ENCODE measurements at places on chromosomes 3 and 15.

DNA sequence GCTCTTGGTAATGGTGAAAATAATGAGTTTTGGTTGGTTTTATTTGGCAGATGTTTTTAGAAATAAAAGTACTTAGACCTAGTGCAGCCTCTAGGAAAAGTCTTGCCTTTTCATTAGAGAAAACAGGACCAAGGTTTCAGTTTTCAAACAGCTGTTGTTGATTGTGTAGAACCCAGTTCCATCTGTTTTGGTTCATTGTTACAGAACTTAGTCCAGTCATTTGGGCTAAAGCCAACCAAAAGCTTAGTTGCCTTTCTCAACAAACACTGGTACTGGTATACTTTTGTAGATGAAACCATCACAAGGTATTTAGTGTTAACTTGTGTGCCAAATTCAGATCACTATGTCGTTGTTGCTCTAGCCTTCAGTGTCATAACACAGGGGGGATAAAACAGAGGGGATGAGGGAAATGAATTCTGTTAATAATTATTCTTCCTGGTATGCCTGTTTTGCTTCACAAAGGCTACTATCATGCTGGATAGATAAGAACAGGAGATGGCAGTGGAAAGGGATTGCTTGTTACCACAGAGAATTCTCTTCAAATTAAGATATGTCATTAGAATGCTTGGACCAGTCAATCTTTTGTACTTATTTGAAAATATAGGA, 12.6 kb upstream of the APH1B start:
- DNase-seq, result no peak

DNA sequence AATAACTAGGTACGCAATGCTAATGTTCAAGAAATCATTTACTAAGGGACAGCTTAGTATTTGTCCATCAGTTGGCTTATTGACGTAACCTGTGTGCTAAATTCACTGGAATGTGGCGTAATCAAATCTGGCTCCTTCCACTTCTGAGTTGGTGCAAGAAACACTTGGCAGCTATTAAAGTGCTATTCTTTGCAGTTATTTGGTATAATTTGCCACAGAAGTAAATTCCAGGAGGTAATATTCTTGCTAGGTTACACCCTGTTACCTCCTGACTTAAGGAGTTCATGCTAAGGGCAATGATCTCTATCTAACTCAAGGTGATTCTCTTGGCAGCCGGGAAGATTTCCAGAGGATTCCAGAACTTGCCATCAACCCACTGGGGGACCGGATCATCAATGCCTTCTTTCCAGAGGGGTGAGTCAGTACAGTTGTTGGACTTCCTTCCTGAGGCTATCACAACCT, 25.5 kb downstream of the CHP1 start:
- no peak for DNase-seq

DNA sequence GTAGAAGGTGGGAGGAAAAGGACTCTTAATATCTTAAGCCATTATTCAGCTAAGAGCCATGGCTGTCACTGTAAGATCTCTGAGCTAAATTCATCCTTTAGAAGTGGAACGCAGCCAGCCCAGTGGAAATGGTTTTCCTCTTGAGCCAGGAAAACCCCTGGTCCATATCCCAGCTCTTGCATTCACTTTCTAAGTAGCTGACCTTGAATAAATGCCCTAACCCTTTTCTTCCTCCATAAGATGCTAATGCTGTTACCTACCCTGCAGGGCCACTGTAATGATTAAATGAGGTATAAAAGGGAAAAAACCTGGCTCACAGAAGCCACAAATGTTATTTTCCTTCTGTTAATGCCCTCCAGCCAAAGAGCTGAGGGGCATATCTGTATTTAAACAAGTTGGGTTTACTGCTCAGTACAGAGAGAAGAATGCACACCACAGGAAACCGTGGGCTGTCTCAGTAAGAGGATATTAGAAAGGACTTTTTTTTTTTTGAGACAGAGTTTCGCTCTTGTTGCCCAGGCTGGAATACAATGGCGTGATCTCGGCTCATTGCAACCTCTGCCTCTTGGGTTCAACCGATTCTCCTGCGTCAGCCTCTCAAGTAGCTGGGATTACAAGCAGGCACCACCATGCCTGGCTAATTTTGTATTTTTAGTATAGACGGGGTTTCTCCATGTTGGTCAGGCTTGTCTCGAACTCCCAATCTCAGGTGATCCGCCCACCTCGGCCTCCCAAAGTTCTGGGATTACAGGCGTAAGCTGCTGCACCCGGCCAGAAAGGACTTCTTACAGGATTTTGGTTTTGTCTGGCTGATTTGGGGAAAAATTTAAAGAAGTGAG, 6.8 kb downstream of the UBL7 start:
- no peak for DNase-seq

GRCh38 chr3:170257145-170257544, 34.9 kb downstream of the PRKCI start:
- DNase-seq, result peak; percentile 57

DNA sequence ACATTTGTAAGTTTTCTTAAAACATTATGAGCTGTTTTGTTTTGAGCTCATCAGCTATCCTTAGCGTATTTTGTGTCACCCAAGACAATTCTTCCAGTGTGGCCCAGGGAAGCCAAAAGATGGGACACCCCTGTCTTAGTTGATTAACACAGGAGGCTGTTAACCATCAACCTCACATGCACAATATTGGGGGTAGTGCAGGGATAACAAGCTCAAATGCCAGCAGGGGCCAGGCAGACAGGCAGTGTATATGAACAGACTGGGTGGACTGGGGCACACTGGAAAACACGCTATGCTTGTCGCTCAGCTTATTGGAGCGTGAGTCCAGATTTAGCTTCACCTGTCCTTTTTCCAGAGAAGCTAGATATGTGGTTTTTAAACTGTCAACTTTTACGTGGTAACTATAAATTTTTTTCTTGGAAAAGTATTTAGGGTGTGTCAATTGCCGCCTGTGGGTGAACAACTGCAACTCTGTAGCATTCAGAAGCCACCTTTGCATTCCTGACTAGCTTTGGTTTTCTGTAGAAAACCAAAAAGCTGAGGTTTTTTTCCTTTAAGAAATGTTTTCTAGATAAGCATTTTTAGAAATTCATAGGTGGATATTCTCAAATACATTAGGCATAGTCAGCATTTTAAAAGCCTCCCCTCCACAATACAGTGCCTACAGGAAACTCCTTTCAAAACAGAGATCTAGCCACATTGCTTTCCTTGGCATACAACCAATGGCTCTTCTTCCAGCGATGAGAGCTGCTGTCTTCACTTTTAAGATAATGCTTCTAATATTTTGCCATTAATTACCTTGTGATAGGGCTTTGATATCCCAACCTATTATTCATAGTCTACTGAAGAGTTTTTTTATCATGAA, 14.6 kb downstream of the PSMD6 start:
- DNase-seq, result no peak

GRCh38 chr3:52405601-52406110, 39.2 kb downstream of the SEMA3G start:
- DNase-seq, result no peak

DNA sequence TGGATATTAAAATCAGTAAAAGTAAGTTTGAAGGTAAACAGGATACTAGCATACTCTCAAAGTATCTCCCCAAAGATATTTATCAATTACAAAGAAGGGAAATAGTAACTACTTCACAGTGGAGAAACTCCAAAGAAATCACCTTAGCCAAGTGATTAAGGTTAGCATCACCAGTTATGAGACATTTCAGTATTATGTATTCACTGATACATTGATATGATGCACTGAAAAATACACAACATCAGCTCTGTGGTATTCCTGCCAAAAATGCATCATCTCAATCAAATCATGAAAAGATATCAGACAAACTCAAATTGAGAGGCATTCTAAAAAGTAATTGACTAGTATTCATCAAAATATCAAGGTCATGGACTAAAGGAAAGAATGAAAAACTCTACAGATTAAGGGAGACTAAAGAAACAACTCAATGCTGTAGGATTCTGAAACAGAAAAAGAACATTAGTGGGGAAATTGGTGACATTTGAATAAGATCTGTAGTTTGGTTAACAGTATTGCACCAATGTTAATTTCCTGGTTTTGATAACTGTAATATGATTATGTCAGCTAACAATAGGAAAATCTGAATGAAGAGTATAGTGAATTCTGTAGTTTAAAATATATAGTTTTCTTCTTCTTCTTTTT, 215.4 kb downstream of the UACA start:
- no peak for DNase-seq

GRCh38 chr15:27017168-27017809, 46.3 kb downstream of the GABRG3 start:
- DNase-seq, result peak; percentile 38

DNA sequence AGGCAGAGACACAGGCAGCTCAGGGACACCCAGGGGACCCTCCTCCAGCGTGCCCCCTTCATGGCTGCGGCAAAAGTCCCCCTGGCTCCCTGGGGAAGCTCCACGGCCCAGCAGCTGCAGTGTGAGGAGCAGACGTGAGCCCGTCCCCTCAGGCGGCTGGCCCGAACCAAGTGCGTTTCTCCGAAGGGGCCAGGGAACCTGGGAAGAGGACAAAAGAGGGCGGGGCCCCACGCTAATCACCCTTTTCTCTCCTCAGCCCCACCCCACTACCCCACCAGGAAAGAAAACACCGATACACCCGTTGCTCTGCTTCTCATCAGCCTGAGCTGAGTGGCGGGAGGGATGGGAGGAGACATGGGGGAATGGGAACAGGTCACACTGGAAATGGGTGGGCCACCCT, at the start of gene MUC4:
Gene MUC4, minus strand, starts transcription at position 174 of the 400 bp plus-strand sequence. Its CDS starts 112 bp downstream, at position 62.
- no peak for DNase-seq

GRCh38 chr15:63483521-63484371, 20.6 kb upstream of the USP3 start:
- DNase-seq, result no peak

DNA sequence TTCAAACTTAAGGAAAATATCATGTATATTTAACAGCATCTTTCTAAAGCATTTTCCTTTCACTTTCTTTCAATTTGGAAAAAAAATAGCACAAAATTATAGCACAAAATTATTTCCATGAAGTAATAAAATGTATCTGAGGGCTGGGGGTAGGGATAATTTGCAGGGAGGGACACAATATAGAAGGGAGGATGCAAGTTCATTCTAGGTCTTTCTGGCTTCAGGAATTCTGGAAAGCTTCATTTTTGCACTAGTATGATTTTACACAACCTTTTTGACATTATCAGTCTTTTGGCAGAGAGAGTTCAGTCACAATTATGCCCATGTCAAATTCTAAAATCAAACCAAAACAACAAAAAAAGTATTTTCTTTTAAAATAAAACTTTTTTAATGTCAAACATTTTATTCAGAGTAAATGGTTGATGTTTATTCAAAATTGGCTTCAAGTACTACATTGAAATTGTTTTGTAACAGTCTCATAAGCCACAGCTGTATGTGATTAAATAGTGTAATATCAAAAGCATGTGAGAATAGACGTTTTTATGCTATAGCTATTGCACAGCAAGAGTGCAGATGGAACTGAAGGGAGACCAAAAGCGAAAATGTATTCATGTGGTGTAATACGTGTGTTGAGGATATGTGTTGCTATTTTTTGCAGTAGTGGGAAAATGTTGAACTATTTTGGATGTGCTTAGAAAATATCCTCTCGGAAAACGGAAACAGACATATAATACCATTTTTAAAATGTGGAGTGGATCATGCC, 5.8 kb downstream of the RBMS3 start:
- DNase-seq, result no peak

DNA sequence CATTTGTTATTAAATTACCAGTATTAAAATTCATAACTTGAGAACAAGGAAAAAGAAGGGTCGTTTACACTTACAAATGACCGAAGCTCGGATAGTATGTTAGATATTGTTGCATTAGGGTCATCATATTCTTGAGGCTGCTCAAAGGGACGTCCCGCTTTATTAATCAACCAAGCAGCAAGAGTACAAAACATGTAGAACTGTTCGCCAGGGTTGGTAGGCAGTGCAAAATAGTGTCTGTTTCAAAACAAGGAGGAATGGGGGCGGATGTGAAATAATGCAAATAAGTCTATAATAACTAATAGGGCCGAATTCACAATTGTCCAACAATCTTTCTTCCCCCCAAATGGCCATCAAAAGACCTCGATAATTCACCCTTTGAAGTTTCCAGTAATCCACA, 2.9 kb downstream of the IFT57 start:
- no peak for DNase-seq

DNA sequence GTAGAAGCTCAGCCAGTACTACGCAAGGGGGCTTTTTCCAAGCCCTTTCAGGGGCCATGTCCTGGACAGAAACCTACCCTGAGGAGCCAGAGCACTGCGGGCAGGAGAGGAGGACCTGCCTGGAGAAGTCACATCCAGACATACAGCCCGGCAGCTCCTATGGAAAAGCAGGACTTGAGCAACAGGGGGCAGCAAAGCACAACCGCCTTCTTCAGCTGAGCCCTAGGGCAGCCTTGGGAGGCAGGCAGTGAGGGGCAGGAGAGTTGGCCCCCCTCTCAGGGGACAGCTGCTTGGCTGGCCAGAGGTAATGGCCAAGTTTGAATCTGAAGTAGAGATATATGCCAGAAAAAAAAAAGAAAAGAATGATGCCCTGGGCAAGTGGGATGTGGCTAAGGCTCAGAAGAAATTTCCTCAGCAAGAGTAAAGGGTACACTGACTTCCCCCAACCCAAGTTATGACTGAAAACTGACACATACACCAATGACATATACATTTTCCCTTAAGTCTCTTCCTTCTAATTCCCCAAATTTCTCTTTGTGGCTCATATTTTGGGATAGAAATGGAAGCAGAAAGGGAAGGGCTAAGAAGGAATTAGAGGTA, 56.9 kb downstream of the CYP19A1 start:
- peak; percentile 14 for DNase-seq

DNA sequence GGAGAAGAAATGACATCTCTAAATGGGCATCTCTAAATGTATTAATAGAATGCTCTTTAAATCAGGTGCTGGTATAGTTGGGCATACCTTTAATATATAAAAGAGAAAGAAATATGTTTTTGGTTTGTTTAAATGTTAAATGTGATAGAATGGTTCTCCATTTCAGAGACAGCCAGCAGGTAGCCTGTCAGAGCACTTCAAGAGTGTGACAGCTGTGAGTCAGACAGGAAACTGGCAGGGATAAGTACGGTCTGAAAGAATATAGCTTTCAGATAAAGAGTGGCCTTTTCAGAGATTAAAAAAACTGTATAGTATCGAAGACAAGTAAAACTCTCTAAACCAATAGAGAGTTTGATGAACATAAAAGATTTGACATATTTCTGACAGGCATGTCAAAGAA, 654.1 kb downstream of the IGSF11 start:
- no peak for DNase-seq

DNA sequence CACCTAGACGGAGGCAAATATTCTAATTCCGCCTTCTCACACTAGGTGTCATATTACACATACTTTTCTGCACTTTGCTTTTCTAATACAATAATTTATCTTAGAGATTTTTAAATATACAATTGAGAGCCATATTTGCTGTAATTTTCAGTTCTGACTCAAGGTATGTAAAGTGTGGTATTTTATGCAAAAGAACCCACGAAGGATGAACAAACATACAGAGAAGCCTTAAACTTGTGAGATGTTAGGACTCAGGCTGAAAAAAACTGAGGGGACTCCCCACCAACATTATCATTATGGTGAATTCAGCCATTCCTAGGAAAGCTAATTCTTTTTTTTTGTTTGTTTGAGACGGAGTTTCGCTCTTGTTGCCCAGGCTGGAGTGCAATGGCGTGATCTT, 9.6 kb downstream of the ZBTB11 start:
- DNase-seq, result no peak

GRCh38 chr15:87680208-87680607, 576.3 kb downstream of the NTRK3 start:
- no peak for DNase-seq
